ENCODE measurements at places on chromosomes 4 and X.

- DNase-seq = no peak
Measured at GRCh38 chrX:1443496-1444075, 9.1 kb downstream of the ASMTL start.

DNA sequence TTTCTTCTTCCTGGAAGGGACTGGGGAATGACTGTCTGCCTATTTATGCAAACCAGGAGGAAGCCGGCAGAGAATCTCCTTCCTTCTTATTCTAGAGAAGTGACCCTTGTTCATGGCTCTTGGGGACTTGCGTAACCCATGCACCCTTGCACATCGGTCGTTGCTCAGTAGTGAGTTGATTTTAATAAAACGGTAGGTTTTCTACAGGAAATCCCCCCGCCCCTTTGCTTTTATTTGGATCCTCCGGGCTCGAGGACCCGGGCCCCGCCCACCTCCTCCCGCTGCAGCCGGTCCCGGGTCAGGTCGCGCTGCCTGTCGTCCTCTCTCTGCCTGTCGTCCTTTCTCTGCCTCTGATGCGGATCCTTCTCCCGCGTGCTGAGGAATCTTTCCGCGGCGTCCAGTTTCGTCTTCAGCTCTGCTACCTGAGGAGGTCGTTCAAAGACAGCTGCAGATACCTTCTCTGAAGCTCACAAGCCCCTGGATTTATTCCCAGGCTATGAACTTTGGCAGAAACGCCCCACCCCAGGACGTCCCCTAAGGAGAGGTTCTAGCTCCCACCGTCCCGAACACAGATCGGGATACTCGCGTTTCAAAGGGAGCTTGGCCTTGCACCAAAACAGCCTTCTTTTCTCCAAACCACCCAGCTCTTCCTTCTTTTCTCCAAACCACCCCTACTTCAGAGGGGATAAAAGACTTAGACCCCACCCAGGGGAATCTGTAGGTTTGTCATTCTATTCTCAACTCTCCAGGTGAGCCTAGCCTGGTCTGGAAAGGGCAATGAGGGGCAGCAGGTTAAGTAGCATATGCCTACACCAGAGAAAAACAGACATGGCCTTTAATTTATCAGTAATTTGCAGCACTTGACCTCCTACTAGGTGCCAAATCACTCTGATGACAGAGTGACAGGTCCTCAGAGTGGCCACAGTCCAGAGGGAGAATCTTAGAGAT lies 7.0 kb downstream of the TNIP3 start:
- peak; percentile 4 for DNase-seq

DNA sequence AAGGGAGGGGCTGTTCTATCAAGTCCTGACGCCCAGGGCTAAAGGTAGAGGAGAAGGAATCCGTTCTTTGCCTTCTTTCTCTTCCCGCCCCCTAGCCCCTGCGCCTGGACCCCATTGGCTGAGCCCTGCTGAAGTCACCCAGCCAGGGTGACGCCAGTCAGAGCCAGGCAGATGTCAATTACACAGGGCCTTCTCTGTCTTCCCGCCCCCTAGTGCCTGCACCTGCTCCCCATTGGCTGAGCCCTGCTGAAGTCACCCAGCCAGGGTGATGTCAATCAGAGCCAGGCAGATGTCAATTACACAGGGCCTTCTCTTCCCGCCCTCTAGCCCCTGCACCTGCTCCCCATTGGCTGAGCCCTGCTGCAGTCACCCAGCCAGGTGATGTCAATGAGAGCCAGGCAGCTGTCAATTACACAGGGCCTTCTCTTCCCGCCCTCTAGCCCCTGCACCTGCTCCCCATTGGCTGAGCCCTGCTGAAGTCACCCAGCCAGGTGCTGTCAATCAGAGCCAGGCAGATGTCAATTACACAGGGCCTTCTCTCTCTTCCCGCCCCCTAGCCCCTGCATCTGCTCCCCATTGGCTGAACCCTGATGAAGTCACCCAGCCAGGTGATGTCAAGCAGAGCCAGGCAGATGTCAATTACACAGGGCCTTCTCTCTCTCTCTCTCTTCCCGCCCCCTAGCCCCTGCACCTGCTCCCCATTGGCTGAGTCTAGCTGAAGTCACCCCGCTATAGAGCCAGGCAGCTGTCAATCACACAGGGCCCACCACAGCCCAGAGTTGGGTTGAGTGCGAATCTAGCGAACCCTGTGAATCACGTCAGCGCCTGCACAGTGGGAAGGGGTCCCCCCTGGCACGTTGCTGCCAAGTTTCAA lies 46.4 kb downstream of the ASMT start:
- peak; percentile 33 for DNase-seq

GRCh38 chr4:75137302-75137701 lies 204.4 kb downstream of the PARM1 start:
- DNase-seq = no peak

DNA sequence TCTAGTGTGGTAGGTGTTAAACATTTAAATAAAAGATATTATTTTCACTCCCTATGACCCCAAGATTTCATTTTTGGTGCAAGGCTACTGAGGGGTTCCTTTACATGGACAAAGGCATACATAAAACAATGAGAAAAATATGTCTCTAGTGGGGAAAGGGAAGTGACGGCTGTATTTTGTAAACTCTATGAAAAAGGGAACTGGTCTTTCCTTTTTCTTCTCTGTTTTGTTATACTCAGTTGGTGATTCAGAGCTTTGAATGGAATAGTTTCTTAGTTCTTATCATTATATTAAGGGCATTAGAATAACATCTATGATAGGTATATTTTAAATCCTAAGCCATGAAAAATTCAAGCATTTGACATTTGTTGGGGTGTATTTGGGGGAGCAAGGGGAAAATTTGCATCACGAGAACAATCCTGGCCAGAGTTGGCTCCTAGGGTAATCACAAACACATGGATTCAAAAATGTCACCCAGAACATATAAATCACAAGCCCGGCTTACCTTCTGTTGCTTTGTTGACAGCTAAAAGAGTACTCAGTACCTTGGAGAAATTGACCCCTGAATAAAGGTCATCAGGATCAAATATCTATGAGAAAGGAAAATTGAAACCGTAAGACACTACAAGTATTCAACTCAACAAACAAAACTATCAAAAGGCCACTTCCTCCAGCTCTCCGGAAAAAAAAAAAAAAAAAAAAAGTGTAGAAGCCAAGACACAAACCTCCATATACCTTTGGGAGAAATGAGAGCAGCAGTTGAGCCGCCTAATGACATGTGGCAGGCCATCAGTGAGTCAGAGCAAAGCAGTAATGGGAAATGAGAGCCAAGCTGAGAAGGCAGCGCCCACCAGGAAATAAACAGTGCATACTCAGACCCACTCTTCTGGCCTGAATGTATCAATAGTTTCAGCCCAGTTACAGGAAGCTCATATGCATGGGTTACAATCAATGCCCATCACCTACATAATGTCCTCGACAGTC lies 33.4 kb downstream of the ARHGEF6 start:
- DNase-seq = peak; percentile 5

DNA sequence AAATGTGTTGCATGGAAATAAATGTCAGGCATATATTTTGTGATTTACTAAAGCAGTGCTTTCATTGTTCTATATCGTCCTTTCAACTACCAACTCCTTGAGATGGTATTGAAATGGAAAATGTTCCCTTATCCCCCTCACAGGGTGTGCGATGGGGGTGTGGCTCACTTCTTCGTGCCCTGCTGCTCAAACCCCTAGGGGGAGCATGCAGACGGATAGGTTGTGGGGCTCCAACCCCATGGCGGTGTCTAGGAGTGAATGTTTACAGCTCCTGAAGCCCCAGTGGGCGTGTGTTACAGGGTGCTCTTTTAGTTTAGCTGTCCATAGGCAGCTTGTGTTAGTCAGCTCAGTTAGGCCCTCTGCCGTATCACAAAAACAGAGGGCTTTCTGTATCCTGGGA lies 287.7 kb upstream of the EMCN start:
- DNase-seq = no peak

GRCh38 chrX:2748171-2748814 lies 3.5 kb upstream of the XG start:
- DNase-seq = no peak

Data from stimulated activated CD8-positive, alpha-beta memory T cell treated with anti-CD3 and anti-CD28 coated beads, Interleukin-12 subunit alpha, Interleukin-12 subunit beta, amount 100 ng/mL, for 4 hours (primary cell).